ENCODE measurements at places on chromosomes 7 and 10.

- DNase-seq = no peak
Observed at GRCh38 chr7:121187222-121187621, 141.6 kb upstream of the WNT16 start.

GRCh38 chr10:14254368-14254767 is 76.4 kb downstream of the FRMD4A start:
- no peak for DNase-seq

DNA sequence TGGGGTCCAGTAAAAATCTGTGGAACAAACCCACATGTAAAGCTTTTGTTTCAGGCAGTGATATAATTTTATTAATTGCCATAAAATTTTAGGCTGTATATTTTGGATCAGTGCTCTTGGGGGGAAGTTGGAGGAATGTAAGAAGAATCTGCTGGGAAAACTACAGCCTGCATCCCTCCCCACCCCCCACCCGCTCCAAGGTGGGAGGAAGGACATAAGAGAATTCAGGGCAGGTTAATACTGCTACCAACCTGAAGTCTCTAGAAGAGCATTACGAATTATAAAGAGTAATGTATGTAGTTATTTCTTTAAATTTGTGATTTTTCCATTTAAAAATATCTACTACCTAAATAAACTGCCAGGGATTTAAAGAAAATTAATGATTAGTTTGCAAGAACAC is 47.2 kb upstream of the GPR37 start:
- no peak for DNase-seq

GRCh38 chr10:124341768-124342135 is 77.0 kb downstream of the OAT start:
- DNase-seq = no peak

DNA sequence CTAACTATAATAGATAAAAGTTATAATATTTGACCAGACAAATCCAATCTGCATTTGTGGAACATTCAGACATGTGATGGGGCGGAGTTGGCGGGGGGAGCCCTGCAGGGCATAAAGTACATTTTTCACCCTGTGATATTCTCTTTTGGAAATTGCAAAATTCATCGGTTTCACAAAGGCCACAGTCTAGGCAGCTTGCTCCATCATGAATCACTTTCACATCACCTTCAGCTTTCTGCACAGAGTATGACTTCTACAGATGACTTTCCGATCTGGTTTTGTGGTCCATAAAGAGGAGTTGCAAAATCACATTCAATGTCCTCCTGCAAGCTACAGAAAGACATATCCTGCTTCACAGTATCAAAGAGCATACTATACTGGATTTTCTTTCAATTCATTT is 51.4 kb upstream of the APBB1IP start:
- no peak for DNase-seq

- no peak for DNase-seq
Observed at GRCh38 chr7:55308186-55308929, 56.8 kb upstream of the LANCL2 start.

Data from NCI-H2171 (cell line).